A549 treated with RU486 at 1 μM for 4 hours (cell line): ENCODE measurements at places on chromosomes 7 and 10. TPM values are rescaled to one million over a fixed set of nuclear protein-coding genes. Genes with fewer than 3 reads are reported as not detected.

The OR6V1 gene
- not detected in 5 replicates for total RNA-seq

The MEOX2 gene
- not detected in 5 replicates for total RNA-seq

The MSMB gene
- total RNA-seq, result not detected in 5 replicates

The ANKRD2 gene
- total RNA-seq, result 2.8 to 6.8 TPM (median 4.4 TPM) in 5 replicates

The WNT8B gene
- 0.08 TPM in 1 of 5 replicates, not detected in the others for total RNA-seq

The ANLN gene
- 40.7 to 81.3 TPM (median 66.2 TPM) in 5 replicates for total RNA-seq

The OR2A2 gene
- total RNA-seq, result not detected in 5 replicates

The LRMDA gene
- 3.1 to 6.5 TPM (median 4.6 TPM) in 5 replicates for total RNA-seq

The BUB3 gene
- total RNA-seq, result 167 to 192 TPM (median 176 TPM) in 5 replicates

The LFNG gene
- total RNA-seq, result 7.9 to 16.6 TPM (median 13.2 TPM) in 5 replicates

The PON3 gene
- 27.0 to 38.0 TPM (median 34.3 TPM) in 5 replicates for total RNA-seq

The NACAD gene
- 0.12 to 0.48 TPM (median 0.29 TPM) in 5 replicates for total RNA-seq

The CALHM1 gene
- not detected in 5 replicates for total RNA-seq

The ENTPD1 gene
- 0.09 to 0.12 TPM in 2 of 5 replicates, not detected in the others for total RNA-seq

The AKR1B15 gene
- 29.6 to 59.9 TPM (median 40.5 TPM) in 5 replicates for total RNA-seq

The LAMB4 gene
- total RNA-seq, result 0.07 to 0.57 TPM (median 0.22 TPM) in 4 of 5 replicates, not detected in the other

The FAM24B gene
- 12.9 to 17.7 TPM (median 14.5 TPM) in 5 replicates for total RNA-seq

The GDF2 gene
- total RNA-seq, result not detected in 5 replicates

The DLG5 gene
- 26.6 to 33.4 TPM (median 30.6 TPM) in 5 replicates for total RNA-seq

The PIK3CG gene
- total RNA-seq, result not detected in 5 replicates

The ACBD5 gene
- total RNA-seq, result 21.8 to 34.4 TPM (median 29.2 TPM) in 5 replicates

The PTF1A gene
- total RNA-seq, result not detected in 5 replicates
